Neural progenitor cell (in vitro differentiated cells): ENCODE measurements at places on chromosomes 4 and X.

DNA sequence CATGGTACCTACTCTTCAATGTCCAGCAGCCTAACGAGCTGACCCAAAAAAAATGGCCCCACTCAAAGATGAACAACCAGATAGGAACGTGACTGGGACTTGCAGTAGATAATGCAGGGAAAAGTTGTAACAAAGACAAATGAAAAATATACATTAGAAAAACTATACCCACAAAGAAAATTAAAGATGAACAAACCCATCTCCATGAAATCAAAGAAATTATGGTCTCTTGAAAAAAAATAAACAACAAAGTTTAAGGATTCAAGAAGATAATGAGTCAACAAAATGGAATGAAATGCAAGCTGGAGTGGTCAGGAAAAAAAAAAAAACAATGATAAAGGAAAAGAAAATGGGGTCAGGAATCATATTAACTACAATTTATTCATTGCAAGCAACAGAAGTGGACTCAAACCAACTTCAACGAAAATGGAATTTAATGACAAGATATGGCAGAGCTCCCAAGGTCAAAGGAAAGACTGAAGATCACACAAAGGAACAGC lies 309.8 kb upstream of the GALNT7 start:
- no peak for DNase-seq

GRCh38 chr4:138706201-138706600 lies 309.4 kb upstream of the NOCT start:
- DNase-seq = no peak

DNA sequence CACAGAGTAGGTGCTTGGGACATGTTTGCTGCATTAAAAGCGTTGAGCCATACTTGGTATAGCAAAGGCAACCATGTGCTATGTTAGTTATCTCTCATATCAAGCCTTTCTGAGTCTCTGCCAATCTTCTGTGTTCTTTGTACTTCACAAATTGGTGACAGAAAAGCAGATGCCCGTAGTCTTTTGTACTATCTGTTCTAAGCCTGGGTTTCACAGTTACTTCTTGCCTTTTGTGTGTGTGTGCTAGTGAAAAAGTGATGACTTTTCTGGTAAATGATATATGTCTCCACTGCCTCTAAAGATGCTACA lies 16.1 kb upstream of the KLHL2 start:
- DNase-seq = no peak

- no peak for DNase-seq
These were observed 13.6 kb upstream of the TBC1D14 start for GRCh38 chr4:6896035-6896434.

GRCh38 chrX:106927700-106928099 lies 7.5 kb downstream of the CLDN2 start:
- no peak for DNase-seq

GRCh38 chr4:8303485-8304281 lies 34.1 kb downstream of the HTRA3 start:
- peak; percentile 41 for DNase-seq

DNA sequence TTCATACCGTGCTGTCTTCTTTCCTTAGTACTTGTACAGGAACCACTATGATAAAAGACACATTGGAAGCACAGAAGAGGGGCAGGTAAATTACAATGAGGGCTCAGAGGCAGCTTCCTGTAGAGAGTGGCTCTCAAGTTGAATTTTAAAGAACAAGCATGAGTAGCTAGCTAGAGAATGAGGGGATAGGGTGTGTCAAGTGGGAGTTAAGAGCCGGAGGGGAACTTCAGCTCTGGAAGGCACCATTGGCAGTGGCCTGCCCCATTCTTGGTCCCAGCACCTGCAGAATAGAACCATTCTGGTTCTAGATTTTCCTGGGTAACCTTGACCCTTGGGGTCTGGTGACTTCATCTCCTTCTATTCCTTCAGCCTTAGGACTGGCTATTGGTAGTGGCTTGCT lies 34.0 kb upstream of the JADE1 start:
- DNase-seq = no peak

DNA sequence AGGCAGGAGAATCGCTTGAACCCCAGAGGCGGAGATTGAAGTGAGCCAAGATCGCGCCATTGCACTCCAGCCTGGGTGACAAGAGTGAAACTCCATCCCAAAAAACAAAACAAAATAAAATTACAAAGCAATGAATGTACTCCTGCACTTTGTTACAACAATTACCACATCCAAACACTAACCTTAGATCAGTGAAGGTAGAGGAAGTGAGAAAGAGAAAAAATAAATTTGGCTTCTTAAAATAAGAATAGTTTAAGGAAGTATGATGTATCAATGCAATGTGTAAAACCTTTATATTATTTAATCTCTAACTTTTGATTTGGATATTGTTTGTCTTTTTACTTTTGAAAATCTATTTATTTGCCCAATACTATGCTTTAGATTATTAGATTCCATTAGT lies 21.7 kb upstream of the CSN1S1 start:
- DNase-seq = no peak

- no peak for DNase-seq
These were observed 12.6 kb downstream of the SYN1 start for GRCh38 chrX:47607091-47607490.

- DNase-seq = no peak
These were observed 795.4 kb upstream of the MAGEB2 start for GRCh38 chrX:29419774-29420553.

- peak; percentile 75 for DNase-seq
These were observed 99.3 kb upstream of the ARMCX2 start for GRCh38 chrX:101759000-101759399.

DNA sequence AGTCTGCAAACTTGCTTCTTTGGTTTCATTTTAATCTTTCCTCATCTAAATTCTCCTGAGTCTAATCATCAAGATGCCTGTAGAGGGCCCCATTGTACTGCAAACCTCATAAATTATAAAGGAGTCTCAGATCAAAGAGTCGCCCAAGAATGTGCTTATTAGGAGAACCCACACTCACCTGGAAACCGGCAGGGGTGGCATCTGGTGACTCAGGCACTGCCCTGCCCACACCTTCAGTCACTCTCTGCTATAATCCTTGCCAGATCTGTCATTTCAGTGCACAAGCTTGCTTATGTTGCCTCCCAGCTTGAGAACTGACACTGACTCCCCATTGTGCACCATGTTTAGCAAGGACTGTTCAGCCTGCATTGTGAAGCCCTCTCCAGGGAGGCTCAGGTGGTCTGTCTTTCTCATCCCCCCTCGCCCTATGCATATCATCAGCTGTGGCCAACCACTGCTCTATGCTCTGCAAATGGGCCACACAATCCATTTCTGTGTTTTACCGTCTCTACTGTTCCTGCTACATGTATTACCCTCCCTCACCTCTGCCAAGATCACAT lies 12.4 kb downstream of the EPGN start:
- DNase-seq = peak; percentile 63

DNA sequence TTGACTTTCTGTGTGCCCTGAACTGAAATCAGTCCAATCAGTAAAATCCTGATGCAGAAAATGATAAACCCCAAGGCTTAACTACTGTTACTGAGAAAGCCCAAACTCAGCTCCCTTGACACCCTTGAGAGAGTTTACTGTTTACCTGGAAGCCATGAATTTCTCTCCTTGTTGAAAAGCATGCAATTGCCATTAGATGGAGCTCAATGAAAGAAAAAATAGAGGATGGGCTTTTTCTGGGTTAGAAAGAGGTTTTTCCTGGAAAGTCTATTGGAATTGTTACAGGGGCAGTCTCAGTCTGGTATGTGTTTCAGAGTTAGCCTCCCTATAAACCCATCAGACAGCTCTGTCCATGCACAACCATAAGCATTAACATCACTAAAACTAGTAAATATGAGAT lies 66.4 kb upstream of the C4orf54 start:
- DNase-seq = no peak

- no peak for DNase-seq
These were observed 139.0 kb upstream of the JADE1 start for GRCh38 chr4:128670513-128670912.

DNA sequence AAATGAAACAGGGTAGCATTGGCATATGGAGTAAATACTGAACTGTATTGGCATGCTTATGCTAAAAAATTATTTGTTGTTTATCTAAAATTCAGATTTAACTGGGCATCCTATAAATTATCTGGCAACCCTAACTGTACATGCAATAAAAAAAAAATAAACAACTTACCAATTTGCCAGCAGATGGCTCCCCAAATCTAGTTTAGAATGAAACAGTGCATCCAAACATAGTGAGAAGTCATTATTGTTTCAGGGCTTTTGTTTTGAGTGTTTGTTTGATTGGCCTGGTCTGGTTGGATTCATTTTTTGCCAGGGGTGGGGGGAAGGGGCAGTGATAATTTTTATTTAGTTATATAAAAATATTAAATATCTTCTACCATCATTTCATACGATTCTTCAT lies 12.8 kb upstream of the NSUN7 start:
- peak; percentile 34 for DNase-seq

- no peak for DNase-seq
These were observed 12.7 kb upstream of the GCNA start for GRCh38 chrX:71565474-71566041.

DNA sequence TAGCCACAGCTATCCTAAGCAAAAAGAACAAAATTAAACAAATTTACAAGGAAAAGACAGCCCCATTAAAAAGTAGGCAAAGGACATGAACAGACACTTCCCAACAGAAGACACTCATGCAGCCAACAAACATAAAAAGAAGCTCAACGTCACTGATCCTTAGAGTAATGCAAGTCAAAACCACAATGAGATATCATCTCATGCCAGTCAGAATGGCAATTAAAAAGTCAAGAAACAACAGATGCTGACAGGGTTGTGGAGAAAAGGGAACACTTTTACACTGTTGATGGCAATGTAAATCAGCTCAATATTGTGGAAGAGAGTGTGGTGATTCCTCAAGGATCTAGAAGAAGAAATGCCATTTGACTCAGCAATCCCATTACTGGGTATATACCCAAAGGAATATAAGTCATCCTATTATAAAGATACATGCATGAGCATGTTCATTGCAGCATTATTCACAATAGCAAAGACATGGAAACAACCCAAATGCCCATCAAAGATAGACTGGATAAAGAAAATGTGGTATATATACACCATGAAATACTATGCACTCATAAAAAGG lies 163.0 kb upstream of the TET2 start:
- DNase-seq = no peak

DNA sequence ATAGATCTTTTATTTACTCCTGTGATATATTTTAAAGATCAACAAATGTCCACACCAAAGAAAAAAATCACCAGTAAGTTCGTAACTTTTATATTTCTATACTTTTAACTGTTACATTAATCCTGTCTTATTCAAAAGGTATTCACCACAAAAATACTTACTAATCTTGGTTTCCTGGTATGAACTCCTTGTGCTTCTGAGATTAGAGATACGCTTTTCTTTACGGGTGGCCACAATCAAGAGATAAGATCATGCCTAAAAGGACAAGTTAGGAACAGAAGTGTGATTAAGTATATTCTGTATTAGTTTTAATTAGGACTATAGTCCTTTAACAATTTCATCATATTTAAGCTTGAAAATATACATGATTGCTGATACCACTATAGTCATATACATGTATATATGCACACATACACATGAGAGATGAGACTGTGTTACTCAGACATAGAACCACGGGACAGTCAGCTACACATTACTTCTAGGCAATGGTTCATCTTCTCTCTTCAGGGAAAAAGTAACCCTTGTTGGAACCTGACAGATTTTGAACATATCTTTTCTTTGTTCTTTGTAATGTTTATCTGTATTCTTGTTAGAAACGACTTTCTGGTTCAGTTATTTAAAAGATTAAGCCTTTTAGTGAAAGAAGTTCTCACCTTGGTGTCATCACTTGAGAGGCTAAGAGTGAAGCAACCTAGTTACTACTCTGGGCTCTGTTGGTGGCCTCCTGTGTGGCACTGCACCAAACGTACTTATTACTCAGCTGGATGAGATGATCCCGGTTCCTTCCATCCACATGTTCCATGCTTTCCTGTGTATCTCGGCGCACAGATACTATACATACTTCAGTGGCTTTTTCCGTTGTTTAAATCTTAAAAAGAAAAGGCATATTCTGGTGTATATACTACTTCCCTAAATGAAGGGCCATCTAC lies 146.1 kb downstream of the CBR4 start:
- DNase-seq = no peak

- no peak for DNase-seq
These were observed 50.2 kb downstream of the DCX start for GRCh38 chrX:111361751-111362150.

DNA sequence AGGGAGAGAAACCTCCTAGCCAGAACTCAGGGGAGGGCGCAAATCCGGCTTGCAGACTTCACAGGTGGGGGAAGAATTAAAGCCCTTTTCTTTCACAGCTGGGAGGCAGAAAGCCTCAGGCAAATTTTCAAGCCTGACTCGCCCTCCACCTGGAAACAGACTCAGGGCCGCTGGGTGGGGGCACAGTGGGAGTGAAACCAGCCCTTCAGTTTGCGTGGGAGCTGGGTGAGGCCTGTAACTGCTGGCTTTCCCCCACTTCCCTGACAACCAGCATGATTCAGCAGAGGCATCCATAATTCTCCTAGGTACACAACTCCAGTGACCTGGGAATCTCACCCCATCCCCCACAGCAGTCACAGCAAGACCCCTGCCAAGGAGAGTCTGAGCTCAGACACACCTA lies 206.9 kb upstream of the INTU start:
- no peak for DNase-seq

- no peak for DNase-seq
These were observed 56.9 kb downstream of the ARHGAP10 start for GRCh38 chr4:147788791-147789190.

DNA sequence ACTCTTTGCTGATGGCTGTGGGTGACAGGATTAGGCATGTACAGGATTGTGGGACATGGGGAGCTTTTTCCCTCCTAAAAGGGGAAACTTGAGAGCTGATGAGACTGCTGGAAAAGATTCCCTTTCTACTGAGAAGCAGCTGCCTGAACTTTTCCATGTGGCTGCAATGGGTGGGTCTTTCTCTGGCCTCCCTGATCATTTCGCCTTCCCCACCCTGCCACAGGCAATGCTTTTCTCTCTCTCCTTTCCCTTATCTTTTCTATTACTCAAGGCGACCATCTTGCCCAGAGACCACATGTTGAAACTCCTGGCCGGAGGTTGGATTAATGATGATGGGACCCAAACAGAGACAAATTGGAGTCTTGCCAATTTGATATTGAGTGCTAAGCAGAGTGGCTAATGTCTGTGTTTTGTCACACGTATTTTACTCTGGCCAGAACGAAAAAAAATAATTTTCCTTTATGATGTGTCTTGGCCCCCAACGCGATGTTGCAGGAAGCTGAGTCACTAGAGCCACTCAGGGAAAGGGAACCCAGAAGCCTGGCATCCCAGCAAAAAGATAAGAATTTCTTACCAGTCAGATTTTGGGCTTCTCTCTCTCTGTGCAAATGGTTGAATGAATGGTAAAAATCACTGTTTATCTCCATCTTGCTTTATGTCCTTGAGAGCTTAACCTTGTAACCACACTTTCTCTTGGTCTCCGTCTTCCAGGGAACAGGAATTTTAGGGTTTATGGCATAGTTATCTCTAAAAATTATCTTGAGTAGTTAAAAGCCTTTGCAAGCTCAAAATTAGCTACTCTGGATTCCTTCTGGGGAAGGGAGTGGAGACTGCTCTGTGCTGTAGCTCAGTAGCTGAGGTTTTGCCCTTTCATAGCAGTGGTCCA lies 19.4 kb upstream of the ATP8A1 start:
- no peak for DNase-seq
